GM12892 (cell line): ENCODE measurements at places on chromosomes 11 and 22.

- no peak for DNase-seq
These were observed 9.2 kb upstream of the BIK start for GRCh38 chr22:43101306-43101705.

- DNase-seq = no peak
These were observed 246.6 kb upstream of the PLET1 start for GRCh38 chr11:112507281-112507680.

DNA sequence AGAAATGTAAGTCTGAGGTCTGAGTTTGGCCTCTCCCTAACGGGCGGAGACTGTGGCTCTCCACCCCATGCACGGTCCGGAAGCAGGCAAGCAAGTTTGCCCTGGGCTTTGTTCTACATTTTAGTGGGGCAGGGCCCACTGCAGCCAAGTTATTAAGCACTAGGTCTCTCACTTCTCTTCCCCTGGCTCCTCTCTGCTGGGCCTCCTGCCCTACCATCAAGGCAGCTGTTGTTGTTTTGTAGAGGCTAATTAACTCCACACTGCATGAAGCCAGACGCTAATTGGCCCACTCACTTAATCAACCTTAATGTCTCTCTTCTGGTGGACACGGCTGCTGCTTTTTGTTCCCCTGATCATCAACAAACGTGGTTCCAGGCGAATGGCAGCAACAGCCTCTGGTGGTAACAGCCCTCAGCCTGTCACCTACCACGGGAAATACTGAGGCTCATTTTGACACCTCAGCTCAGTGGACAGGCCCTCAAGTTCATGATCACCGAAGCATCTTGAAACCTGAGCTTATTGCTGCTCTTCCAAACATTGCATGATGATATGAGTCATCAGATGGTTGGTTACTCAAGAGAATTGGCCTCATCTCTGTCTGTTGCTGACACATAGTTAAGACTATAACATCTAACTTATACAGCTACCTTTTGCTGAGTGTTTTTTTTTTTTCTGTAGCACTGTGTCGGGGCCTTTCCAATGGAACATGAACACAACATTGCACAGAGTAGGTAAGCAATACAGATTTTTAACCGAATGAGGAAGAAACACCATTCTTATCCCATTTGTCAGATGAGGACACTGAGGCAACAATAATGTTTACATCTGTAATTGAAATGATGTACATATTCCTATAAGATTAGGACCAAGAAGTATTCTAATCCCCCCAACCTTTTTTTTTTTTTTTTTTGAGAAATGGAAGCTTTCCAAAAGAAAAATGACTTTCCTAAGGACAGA is 20.8 kb upstream of the LMO2 start:
- DNase-seq = peak; percentile 41

- DNase-seq = no peak
These were observed 2.3 kb upstream of the RHOD start for GRCh38 chr11:67054346-67054835.
